NCI-H1417 (cell line): ENCODE measurements at places on chromosomes 5 and 9.

DNA sequence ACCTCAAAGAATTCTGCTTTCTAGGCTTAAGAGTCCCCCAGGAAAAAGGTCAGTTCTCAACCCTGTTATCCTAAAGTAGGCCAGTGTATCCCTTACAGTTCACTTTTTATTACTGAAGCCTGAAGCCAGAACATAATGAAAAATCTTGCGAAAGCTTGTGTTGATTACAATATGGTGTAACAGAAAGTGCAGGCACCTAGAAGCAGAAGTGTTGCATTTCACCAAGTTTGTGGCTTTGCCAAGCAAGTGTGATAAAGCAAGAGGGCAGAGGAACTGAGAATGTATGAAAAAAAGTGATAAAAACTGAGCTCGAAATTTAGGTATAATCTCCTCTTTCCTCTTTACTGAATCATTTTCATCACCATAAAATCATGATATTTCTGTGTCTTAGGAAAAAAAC lies 26.2 kb downstream of the AGTPBP1 start:
- DNase-seq: no peak

DNA sequence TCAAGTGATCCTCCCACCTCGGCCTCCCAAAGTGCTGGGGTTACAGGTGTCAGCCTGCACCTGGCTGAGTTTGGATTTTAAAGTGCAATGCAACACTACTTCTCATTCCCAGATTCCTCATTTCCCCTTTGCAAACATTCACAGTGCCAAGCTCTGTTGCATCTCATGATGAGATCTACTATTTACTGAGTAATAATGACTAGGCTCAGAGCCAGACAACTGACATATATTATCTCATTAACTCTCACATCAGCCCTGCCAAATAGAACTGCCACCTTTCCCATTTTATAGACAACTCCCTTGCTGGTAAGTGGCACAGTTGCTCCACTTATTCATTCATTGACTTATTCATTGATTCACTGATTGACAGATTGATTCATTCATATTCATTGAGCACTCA lies 7.0 kb downstream of the PDE6A start:
- peak; percentile 75 for DNase-seq

GRCh38 chr9:744046-744712 lies 97.3 kb upstream of the DMRT1 start:
- no peak for DNase-seq

- no peak for DNase-seq
Measured at GRCh38 chr5:17817990-17818389, 183.7 kb downstream of the TAF11L14 start.

DNA sequence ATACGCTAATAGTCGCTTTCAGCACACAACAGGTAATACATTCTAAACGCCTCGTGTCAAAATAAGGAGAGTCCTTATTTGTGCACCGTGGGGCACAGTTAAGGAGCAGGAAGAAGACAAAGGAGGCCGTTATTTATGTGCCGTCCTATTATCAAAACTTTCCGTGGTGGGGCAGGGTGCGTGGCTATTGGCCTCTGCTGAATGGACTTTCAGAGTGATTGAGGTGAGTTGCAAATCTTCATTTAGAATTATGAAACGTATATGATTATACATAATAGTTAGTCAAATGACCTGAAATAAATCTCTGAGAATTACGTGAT lies 833 bp downstream of the C5orf24 start:
- DNase-seq: no peak

DNA sequence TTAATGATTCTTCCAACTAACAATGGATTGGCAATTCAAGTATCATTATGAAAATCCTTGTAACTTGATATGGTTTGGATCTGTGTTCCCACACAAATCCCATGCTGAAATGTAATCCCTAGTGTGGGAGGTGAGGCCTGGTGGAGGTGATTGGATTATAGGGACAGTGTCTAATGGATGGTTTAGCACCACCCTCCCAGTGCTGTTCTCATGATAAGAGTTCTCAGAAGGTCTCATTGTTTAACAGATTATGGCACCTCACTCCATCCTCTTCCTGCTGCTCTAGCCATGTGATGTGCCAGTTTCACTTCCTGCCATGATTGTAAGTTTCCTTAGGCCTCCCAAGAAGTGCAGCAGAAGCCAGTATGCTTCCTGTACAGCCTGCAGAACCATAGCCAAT lies 1116.2 kb upstream of the EDIL3 start:
- no peak for DNase-seq

GRCh38 chr5:597871-598563 lies 14.1 kb upstream of the CEP72 start:
- no peak for DNase-seq

- no peak for DNase-seq
Measured at GRCh38 chr5:95384485-95385213, 6.5 kb upstream of the FAM81B start.
